Nasal cavity respiratory epithelium epithelial cell of viscerocranial mucosa (primary cell): ENCODE measurements at places on chromosomes 1 and 21. TPM values are rescaled to one million over a fixed set of nuclear protein-coding genes. Genes with fewer than 3 reads are reported as not detected.

Gene FAM72D
- not detected in 2 replicates for total RNA-seq

Gene KCNJ9
- total RNA-seq = under 0.01 TPM in 2 replicates

Gene SIKE1
- total RNA-seq = 87.8 and 120 TPM in 2 replicates

Gene LCK
- under 0.01 TPM in 1 of 2 replicates, not detected in the other for total RNA-seq

Gene RGS13
- not detected in 2 replicates for total RNA-seq

Gene RNF2
- 18.5 and 57.2 TPM in 2 replicates for total RNA-seq

Gene MYOG
- total RNA-seq = not detected in 2 replicates

Gene SLC9C2
- total RNA-seq = under 0.01 TPM in 1 of 2 replicates, not detected in the other

Gene TTC22
- total RNA-seq = 6.8 and 27.6 TPM in 2 replicates
